ENCODE measurements at places on chromosomes 13 and 19. TPM values are rescaled to one million over a fixed set of nuclear protein-coding genes. Genes with fewer than 3 reads are reported as not detected.

NTN5 gene
- not detected for total RNA-seq

ZNF880 gene
- 8.0 TPM for total RNA-seq

KLK15 gene
- not detected for total RNA-seq

GARIN5A gene
- 5.3 TPM for total RNA-seq

ZNF235 gene
- 1.4 TPM for total RNA-seq

Data from psoas muscle (tissue), 8 donors.